Hematopoietic multipotent progenitor cell treated with erythropoietin and hydrocortisone succinate and interleukin-3 and kit ligand, for 15 days (in vitro differentiated cells): ENCODE measurements at places on chromosomes 2 and 18.

GRCh38 chr18:45871431-45872084 is 46.1 kb downstream of the SIGLEC15 start:
- no peak for DNase-seq

- no peak for DNase-seq
Measured at GRCh38 chr2:191929288-191929687, 82.4 kb upstream of the CAVIN2 start.

DNA sequence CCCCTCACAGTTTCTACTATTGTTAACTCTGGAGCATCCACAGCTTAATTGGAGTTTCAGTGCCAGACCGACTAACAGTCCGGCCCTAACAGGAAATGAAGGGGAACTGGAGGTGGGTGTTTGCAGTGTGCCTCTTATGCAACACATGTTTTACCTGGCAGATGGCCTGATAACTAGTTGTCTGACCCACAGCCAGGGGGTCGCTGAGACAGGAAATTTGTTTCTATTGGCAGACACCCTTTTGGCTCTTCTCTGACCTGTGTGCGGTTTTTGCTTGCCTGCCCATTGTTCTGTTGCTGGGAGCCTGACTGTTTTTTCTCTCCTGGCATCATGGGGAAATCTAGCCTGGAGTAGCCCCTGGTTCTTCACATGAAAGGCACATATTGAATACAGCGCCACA is 1329.8 kb downstream of the DSC3 start:
- DNase-seq: no peak

- DNase-seq: no peak
Measured at GRCh38 chr2:39696101-39696553, 30.4 kb downstream of the TMEM178A start.

DNA sequence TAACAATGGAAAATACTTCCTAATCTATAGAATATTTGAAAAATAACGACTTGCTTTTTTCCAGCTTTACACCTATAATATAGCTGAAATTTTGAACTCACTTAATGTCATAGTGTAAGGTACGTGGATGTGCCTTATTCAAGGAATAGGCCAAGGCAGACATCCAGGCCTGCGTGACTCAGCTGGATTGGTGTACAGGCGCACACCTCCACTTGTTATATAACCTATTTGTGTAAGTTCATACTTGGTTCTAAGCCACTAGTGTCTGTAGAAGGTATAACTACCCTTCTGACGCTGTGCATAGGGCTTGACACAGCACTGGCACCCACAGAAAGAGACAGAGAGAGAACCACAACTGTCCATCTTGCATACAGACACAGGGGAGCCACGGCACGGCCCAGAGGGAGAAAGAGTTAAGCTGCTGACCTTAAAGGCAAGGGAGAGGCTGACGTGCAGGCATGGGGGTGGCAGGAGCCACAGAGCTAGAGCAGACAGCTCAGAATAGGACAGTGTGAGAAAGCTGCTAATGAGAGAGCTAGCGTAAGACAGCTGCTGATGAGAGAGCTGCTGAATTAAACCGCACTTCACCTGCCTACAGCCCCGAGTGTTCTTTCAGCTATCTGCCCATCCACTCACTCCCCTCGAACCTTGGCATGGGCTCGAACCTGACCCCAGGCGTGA is 16.1 kb downstream of the CCDC178 start:
- DNase-seq: no peak

DNA sequence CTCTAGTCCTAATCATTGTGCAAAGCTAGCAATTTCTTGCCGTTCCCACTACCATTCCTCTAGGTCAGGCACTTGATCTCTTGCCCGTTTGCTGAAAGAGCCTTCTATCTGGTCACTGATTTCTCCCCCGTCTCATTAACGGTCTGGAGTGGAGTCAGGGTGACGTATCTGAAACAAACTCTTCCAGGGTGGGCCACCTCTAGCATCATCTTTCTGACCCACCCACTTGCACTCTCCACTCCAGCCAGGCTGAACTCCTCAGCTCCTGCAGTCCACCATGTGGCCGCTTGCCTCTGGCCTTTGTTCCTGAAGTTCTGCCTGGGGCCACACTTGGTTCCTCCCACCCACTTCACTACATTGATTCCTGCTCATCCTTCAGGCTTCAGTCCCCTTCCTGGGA is 13.3 kb downstream of the BCL2 start:
- no peak for DNase-seq

DNA sequence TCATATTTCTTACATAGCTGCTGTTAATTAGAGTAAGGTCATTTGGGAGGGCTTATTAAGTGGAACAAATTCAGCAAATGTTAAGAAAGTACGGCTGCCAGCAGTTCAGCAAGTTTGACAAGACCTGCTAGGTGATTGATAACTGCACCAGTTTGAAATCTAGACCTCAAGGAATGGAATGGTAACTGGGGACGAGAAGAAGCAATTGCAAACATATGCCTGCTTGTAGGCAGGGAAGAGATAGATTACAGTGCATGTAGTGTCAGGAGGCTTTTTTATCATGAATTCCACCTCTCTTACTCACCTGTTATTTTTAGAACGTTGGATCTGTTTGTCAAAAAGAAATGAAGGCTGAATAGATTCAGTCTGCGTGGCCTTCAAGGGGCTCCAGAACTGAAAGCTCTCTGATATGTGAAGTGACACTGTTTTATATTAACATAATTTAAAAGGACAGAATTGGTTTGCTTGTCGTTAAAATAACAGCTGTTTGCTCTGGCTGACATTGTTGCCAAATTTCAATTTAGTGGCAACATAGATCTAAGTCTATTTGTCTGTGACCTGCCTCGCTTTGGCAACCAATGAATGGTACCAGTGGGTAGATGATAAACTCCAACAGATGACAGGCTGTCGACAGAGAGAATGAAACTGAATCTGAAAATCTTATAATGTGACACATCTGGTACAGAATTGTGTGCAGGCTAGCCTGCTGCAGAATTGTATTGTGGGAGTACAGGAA is 199.3 kb downstream of the ZNF407 start:
- DNase-seq: no peak

DNA sequence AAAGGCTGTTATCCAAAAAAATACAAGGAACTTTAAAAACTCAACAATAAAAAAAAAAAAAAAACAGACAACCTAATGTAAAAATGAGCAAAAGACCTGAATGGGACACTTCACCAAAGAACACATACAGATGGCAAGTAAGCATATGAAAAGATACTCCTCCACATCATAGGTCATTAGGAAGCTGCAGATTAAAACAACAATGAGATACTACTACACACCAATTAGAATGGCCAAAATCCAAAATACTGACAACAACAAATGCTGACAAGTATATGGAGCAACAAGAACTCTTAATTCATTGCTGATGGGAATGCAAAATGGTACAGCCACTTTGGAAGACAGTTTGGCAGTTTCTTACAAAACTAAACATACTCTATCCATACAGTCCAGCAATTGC is 84.2 kb downstream of the DYNC1I2 start:
- no peak for DNase-seq

GRCh38 chr2:238801791-238802190 is 46.1 kb upstream of the TWIST2 start:
- no peak for DNase-seq

GRCh38 chr18:5964996-5965395 is 69.7 kb upstream of the TMEM200C start:
- no peak for DNase-seq

- DNase-seq: no peak
Measured at GRCh38 chr2:58195662-58196061, 45.5 kb downstream of the FANCL start.

DNA sequence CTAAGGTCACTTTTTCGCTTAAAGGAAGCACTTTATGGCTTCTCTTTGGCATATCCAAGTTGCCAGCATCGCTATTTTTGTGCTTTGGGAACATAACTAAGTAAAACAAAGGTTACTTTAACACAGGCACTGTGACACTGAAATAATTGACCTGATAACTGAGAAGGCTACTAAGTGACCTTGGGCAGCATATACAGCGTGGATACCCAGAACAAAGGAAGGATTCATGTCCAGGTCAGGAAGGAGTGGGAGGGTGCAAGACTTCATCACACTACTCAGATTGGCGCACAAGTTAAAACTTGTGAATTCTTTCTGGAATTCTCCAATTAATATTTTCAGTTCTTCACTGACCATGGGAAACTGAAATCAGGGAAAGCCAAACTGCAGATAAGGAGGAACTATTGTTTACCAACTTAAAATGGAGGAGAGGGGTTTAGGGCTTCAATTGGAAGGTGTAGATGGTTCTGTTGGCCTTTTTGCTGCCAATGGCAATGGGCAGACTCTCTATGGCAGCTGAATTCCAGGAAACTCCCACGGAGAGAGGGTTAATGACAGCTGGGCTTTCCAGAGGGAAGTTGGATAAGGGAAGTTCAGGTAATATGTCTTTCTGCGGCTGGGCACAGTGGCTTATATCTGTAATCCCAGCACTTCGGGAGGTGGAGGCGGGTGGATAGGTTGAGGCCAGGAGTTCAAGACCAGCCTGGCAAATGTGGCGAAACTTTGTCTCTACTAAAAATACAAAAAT is 45.3 kb downstream of the COMMD1 start:
- no peak for DNase-seq

GRCh38 chr2:158181171-158181570 is 79.5 kb downstream of the UPP2 start:
- no peak for DNase-seq

- DNase-seq: no peak
Measured at GRCh38 chr2:147223119-147223518, 621.7 kb upstream of the ACVR2A start.

GRCh38 chr2:9326975-9327374 is 96.4 kb downstream of the ITGB1BP1 start:
- DNase-seq: no peak

DNA sequence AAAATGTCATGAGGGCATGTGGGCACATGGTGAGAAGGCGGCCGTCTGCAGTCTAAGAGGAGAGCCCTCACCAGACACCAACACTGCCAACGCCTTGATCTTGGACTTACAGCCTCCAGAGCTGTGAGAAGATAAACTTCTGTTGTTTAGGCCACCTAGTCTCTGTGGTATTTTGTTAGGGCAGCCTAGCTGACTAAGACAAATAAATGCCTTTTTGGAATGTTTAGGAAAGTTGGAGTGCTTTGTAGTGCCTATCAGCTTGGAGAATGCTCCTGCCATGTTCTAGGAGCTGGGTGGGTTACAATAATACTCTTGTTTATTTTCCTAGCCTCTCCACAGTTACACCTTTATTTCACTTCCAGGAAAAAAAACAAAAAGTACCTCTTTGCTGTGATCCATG is 92.0 kb downstream of the SPP2 start:
- DNase-seq: no peak

DNA sequence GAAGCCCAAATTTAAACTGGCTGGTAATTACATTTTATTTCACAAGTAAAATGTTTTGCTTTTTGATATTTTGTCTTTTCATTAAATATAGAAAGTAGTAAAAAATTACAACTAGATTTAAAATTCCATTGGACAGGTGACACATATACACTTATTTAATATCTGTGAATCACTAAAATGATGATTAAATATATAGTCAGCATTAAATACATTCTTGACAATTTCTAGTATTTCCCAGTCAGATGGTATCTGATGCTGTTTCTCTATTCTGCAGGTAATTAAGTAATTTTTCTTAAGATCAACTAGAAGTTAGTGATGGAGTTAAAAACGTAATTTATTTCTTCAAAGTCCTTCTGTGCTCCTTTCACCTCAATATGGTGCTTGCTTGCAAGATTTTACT is 237.8 kb downstream of the LRRTM4 start:
- no peak for DNase-seq

GRCh38 chr2:66434679-66435548 is at the start of gene MEIS1:
TSS of gene MEIS1 (plus strand) at chr2:66435125. CDS start at chr2:66435857, 732 bp downstream.
- DNase-seq: peak; percentile 43

DNA sequence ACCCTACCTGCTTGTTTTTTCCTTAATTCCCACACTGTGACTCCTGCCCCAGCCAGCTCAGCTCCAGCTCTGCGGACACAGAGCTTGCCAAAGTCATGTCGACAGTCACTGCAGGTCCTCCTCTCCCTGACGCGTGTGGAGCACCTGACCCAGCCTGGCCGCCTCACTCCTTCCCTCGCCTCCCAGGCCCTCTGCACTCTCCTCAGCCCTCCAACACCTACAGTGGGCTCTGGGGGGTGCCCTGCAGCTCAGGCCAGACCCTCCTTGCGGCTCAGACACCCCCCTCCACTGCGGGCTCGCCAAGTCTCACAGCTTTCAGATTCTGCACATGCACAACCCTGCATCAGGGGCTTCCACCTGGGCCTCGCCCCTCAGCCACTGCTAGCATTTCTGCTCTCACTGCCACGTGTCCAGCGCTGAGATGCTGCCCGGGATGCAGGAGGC is 68.3 kb downstream of the NDUFA10 start:
- no peak for DNase-seq

DNA sequence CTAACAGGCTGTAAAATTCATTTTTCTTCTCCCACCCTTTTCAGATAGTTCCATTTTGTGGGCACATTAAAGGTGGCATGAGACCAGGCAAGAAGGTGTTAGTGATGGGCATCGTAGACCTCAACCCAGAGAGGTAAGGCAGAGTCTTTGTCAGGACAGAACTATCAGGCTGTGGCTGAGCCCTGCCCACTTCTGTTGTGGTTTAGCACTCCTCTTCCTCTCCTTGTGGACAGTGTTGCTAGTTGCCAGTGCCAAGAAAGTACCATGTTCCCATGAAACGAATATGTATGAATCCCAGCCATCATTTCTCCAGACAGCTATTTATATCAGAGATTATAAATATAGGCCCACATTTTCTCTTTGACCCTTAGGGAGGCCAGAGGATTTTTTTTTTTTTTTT is 1.6 kb downstream of the LGALSL start:
- DNase-seq: no peak

- no peak for DNase-seq
Measured at GRCh38 chr2:183149489-183149888, 25.2 kb downstream of the NUP35 start.

DNA sequence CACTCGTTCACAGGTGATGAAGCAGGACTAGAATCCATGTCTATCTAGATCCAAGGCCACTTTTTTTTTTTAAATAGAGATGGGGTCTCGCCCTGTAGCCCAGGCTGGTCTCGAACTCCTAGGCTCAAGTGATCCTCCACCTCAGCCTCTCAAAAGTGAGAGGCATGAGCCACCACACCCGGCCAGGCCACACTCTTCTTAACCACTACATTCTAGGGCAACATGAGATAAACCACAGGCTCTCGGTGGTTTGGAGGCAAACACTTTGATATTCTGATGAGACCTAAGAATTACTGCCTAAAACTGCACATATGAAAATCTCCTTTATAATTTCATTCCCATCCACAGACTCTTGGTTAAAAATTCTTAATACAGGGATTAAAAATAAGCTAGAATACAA is 51.8 kb downstream of the USP34 start:
- no peak for DNase-seq

- DNase-seq: no peak
Measured at GRCh38 chr18:67933271-67933670, 416.8 kb upstream of the DSEL start.
